ENCODE measurements at places on chromosomes 11 and 22.
A peak's percentile ranks its signal among the peaks of the same experiment; 100 is the strongest.

- no peak for DNase-seq
Measured at GRCh38 chr22:20653012-20653794, 120.7 kb upstream of the SERPIND1 start.

DNA sequence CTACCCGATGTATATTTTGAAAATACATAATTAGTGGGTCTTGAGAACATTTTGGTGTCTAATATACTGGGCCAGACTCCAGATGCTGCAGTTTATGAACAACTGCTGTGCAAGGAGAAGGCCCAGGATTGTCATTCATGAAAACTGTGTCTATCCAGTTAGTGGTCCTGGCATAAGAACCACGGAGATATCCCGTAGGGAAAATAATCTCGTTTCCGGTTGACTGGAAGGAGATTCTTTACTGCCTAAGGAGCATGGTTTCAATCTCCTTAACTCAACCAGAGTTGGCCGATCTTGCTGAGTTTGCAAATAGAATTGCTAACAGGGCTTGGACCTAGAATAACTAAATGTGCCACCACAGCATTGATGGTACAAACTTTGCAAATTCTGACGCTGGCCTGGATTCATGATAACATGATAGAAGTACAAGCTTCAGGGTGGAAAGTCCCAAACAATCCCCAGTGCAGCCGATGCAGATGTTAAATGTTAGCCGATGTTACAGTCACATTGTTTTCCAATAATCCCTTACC is 4.6 kb upstream of the RTCB start:
- DNase-seq = no peak

DNA sequence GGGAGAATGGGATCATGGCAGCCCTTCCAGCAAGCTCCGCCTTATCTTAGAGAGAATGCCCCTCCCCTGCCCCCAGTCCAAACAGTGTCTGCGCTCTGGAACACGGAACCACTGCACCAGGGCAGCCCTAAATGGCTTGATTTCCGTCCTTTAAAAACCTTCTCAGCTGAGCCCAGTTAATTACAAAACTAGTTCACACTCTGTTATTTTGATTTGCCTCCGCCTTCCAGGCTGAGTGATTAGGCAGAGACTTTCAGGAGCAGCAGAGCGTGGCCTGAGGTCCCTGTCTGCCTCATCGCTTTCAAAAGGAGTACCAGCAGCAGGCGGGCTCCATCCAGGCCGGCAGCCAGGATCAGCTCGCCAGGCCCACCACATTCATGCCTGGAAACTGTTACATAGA is 313.0 kb downstream of the BRD1 start:
- no peak for DNase-seq

GRCh38 chr11:67648140-67648795 is 2.3 kb downstream of the ACY3 start:
- peak; percentile 26 for DNase-seq

DNA sequence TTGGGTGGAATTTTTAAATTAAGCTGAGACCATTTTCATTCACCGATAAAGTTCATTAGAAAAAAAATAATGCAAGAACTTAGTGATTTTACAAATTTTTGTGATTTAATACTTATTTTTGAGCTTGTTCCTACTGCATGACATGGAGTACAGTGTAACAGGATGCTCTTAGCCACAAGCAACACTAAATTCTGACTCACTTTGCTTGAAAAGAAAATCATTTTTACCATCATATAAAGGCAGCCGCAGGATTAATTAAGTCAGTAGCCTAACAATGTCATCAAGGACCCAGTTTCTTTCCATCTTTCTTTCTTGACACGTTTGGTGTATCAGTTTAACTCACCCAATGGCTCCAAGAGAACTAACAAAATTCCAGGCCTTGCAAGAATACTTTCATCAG is 540.3 kb upstream of the LUZP2 start:
- DNase-seq = no peak

- DNase-seq = no peak
Measured at GRCh38 chr22:50726643-50727340, 11.2 kb upstream of the ACR start.

DNA sequence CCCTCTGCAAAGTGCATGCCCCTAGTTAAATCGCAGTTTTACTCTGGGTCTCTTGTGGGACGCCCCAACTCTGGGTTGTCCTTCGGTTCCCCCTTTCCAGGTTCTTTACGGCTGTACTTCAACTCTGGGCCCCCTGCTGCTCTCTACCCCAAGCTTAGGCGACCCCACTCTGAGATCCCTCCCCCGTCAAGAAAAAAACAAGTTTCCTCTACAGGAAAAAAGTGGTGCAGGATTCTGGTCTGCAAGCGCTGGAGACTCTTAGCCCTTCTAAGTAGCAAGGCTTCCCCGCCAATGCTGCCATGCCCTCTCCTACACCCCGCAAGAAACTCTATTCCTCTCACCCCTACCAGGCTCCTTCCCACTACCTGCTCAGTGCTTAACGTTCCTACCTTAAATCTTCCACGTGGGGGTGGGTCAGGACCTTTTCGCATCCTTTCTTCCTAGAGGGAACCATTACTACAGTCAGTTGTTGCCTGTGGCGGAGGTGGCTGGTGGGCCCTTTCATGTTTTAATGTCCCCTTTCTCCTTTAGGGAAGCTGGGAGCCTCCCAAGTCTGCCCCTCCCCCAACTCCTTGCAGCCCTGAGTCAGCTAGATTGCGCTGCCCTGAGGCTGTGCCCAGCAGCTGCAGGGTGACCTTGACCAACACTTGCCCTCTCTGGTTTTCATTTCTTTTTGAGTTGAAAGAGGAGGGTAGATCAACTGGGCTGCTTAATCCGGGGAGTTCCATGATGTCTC is 1.4 kb downstream of the NEFH start:
- DNase-seq = no peak

DNA sequence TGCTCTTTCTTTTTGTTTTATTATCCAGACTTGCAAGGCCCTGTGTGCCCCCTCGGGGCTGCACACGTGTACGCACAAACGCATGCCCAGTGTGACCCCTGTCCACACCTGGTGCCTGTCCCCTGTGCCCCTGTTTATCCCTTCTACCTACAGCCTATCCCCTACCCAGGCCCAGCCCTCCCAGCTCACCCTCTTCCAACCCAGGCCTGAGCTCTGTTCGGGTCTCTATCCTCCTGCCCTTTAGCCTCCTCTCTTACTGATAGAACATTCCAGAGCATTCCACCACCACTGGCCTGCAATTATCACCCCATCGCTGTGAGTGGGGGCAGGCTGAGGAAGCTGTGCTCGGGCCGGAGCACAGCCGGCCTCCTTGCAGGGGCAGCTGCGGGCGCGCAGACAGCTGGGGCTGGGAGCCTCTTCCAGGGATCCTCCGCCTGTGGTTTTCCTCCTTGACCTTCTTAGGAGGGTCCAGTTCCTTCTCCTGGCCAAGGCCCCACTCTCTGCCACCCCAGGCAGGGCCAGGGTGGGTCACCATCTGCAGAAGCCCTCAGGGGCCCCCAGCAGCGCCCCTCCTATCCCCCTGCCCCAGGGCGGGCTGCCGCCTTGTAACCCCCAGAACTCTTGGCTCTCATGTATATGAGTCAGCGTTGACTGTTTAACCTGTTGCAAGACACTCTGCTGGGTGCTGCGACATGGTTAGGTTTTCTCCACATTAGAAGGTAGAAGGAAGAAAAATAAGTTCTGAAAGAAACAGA is 41.8 kb upstream of the KCNQ1OT1 start:
- no peak for DNase-seq

DNA sequence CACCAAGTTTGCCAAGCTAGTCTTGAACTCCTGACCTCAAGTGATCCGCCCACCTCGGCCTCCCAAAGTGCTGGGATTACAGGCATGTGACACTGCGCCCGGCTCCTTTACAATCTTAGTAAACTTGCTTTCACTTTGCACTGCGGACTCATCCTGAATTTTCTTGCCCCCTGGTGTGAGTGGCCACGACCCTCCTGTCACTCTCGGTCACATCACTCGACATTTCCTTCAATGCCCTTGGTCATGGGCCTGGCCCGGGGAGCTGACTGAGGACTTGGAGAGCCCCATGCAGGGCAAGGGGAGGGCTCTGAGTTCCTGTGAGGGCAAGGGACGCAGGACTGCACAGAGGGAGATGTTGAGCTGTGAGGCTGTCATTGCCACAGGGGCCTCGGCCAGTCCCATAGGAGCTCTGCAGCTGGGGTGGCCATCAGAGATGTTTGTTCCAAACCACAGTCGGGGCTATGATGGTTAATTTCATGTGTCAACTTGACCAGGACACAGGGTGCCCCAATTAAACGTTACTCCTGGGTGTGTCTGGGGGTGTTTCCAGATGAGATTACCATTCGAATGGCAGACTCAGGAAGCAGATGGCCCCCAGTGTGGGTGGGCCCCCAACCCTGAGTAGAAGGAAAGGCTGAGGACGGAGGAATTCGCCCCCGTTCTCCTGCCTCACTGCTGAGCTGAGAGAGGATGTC is 21.2 kb downstream of the A4GALT start:
- no peak for DNase-seq

DNA sequence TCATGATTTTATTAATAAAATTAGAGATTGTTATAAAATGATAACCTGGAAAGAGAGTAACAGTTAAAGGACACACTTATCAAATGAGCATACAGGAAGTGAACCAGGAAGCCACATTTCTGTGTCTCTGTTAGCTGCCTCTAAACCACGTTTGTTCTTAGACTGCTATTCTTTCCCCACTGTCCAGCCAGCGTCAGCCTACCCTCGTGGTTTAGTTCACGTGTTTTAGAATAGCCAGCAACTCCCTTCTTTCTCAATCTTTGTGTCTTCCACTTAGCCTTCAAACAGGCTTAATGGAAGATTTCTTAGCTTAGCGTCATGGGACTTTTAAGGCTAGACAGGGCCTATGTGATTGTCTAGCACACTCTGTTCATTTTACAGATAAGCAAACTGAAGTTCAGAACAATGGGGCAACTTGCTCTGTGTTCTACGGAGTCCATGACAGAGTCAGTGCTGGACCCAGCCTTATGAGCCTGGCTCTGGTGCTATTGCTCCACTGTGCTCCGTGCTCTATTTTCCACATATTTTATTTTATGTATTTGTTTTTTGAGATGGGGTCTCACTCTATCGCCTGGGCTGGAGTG is 27.2 kb downstream of the GRAMD1B start:
- DNase-seq = no peak

GRCh38 chr11:77379253-77379652 is 77.8 kb upstream of the GDPD4 start:
- no peak for DNase-seq

DNA sequence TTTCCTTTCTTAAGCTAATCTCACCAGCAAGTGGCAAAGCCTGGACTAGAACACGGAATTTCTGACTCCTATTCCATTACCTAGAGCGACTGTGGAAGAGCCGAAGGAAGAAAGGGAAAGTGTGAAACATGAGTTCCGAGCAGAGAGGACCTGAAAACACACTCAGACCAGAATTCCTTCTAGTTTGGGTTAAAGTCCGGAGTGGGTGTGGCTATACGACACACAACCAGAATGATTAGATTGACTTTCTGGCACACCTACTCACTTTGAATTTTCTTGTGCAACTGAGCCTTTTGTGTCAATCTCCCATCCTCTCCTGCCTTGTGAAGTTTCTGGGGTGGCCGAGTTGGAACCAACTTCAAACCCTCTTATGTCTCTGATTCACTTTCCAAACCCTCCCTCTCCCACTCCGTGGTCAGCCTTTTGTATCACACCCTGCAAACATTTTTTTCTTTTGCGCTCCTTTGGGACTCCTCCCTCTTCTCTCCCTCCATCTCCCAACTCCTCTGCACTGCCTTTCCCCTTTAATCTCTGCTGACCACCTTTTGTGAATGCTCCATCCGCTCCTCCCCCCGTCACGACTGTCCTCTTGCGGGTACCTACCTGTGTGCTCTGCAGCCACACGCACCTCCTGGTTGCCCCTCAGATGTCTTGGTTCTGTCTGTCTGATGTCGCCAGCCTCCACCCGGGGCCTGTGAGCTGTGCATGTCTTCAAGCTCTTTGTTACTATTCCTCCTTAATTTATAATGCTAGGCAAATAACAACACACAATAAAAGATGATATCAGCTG is 86.3 kb upstream of the BLID start:
- DNase-seq = no peak

Measured in stimulated activated CD4-positive, alpha-beta T cell treated with anti-CD3 and anti-CD28 coated beads, Interleukin-1b, Interleukin-23, amount 100 ng/mL, for 4 hours (primary cell).